ENCODE measurements at places on chromosomes 2 and 18.

GRCh38 chr2:113795405-113795920, 39.0 kb upstream of the SLC35F5 start:
- no peak for DNase-seq

- DNase-seq: no peak
These were observed 64.0 kb downstream of the CCNT2 start for GRCh38 chr2:134982603-134983002.

DNA sequence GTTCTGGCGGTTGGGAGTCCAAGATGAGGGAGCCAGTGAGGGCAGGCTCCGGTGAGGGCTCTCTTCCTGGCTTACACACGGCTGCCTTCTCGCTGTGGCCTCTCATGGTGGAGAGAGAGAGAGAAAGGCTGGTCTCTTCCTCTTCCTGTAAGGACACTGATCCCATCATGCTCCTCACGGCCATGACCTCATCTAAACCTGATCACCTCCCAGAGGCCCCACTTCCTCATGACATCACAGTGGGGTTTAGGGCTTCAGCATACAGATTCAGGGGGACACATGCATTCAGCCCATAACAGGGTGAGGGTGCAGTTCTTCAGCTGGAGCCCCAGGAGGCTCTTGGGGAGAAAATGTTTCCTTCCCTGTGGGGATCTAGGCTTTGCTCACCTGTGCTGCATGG, 29.2 kb downstream of the AGAP1 start:
- DNase-seq: no peak

GRCh38 chr2:113238871-113239839, 39.6 kb downstream of the PAX8 start:
- DNase-seq: no peak

- DNase-seq: no peak
These were observed 39.1 kb downstream of the CYRIA start for GRCh38 chr2:16626497-16626896.

GRCh38 chr2:36468463-36469105, 113.0 kb downstream of the CRIM1 start:
- no peak for DNase-seq

DNA sequence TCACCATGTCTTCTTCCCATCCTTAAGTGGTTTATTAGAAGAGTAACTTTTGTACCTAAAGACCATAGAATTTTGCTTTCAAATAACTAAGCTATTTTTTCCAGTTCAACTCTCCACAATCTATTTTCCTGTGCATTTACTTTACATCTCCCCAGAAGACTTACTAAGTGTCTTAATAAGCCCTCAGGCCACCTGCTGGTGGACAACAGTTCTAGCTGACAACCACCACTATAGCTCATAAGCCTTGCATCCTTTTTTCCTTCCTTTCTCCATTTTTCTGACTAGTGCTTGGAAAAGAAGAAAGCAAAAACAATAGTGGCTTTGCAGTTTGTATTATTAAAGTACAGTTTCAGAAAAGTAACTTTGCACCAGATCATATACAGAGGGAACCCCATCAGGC, 149.5 kb upstream of the TMEM200C start:
- DNase-seq: no peak

GRCh38 chr2:238425505-238425978, 1.2 kb upstream of the ASB1 start:
- DNase-seq: no peak

GRCh38 chr2:33476793-33477190, 343 bp downstream of the RASGRP3 start:
- no peak for DNase-seq

- DNase-seq: no peak
These were observed 25.4 kb upstream of the CNTNAP5 start for GRCh38 chr2:123999681-124000080.

DNA sequence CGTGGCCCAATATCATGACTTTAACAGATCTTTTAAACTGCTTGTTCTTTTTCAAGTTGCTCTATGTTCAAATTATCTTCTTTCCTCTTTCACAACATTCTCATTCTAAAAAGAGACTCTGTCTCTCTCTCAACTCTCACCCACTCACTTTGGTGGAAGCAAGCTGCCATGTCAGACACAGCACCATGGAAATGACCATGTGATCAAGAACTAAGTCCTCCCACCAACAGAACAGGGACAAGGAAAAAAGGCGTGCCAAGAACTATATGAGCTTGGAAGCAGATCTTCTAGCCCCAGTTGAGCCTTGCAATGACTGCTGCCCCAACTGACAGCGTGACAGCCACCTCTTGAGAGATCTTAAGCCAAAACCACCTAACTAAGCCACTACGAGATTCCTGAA, 23.9 kb downstream of the BAZ2B start:
- no peak for DNase-seq

Data from forelimb muscle (tissue), 1 donor.